ENCODE measurements at places on chromosomes 6 and 20.

- DNase-seq = no peak
Observed at GRCh38 chr6:24394780-24395437, 7.8 kb upstream of the MRS2 start.

- no peak for DNase-seq
Observed at GRCh38 chr6:4486568-4487315, 289.5 kb upstream of the CDYL start.

DNA sequence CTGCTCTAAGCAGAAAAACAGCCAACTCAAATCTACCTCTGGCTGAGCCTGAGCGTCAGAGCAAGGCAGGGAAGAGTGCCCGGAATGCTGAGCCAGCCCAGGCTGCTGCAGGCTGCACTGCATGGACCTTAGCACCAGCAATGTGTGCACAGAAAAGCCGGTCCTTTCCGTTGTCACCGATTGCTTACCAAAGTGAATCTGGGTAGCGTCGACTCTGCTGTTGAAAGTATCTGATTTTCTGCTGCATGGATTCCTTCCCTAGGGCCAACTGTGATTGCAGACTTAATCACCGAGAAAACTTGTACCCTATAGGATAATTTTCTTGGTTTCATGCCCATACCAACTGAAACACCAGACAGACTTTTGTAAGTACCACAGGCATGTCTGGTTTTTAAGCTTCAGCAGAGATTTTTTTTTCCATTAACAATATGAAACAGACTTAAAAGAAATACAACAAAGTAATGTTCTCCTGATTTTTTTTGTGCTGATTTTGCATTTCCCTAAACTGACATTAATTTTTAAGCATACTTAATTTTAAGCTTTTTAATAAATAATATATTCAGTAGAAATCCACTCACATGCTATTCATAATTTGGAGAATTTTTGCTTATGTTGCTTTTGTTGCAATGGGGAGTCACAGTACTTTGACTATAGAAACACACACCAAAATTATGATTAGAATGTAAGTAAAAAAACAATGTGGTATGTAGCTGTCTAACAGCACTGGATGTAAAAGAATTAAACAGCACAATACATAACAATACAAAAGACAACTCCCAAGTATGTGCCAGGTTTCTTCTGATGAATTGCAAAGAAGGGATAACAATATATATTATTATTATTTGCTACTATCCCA is 218.0 kb downstream of the THBS2 start:
- DNase-seq = no peak

GRCh38 chr6:139917951-139918630 is 543.6 kb upstream of the CITED2 start:
- DNase-seq = no peak

- no peak for DNase-seq
Observed at GRCh38 chr6:34527751-34528670, 28.1 kb downstream of the SPDEF start.

- no peak for DNase-seq
Observed at GRCh38 chr20:15162079-15162647, 824.8 kb upstream of the FLRT3 start.

DNA sequence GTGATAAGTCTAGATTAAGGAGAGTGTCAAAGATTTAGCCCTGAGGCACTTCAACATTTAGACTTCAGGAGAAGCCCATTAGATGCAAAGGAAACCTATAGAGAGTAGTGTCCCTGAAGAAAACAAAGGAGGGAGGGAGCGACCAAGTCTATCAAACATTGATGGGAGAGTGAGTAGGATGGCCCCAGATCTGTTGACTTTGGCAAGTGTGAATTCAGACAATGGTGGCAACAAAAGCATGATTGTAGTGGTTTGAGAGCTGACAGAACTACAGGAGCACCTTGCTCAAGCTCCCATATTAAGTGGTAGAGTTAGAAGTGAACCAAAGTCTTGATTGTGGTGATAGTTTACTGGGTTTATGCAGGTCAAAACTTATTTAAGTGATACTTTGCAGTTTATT is 979 bp upstream of the ABCF1 start:
- no peak for DNase-seq

GRCh38 chr6:155406801-155407200 is 48.8 kb downstream of the NOX3 start:
- no peak for DNase-seq

GRCh38 chr6:25652007-25652515 is at the start of gene SCGN:
TSS of gene SCGN (plus strand) at chr6:25652215. CDS start at chr6:25652404, 189 bp downstream.
- DNase-seq = no peak

DNA sequence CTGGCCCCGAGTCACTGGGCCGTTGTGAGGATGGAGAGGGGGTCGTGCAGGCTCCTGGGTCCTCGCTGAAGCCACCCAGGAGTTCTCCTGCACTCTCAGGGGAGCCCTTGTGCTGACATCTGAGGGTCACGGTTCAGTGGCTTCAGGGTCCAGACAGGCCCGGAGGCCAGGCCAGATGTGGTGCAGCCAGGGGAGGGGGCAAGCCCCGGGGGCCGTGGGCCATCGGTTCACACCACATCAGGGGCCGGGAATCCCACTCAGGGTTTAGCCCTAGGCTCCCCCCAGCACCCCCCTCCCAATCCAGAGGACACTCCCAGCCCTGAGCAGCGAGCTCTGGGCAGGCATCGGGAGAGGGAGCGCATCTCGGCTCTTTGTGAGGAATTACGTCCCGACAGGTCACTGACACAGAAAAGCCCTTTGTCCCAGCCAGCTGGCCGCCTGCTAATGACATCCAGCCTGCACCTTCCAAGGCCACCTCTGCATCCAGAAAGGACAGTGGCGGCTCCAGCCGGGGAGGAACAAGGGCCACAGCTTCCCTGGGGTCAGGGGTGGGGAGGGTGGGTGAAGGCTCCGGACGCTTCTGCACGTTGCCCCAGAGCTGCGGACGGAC is 6.4 kb upstream of the CHRNA4 start:
- no peak for DNase-seq

DNA sequence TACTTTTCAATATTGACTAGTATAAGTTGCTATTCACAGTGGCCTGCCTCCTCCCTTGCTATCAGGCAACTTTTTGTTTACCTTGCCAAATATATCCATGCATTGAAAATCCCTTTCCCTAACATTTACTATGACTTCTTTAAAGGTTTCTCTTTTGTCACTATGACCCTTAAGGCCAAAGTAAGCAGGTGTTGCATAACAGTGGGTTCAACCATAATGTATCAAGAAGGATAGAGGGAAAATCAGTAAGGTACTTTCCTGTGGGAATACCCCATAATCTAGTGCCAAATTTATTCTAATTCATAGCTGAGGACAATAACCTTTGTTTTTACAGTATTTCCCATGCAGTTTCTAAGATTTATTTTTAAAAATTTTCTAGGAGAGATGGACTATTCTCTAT is 527.6 kb downstream of the CDKAL1 start:
- DNase-seq = no peak

GRCh38 chr20:53296025-53296424 is 297.6 kb downstream of the ZNF217 start:
- no peak for DNase-seq

DNA sequence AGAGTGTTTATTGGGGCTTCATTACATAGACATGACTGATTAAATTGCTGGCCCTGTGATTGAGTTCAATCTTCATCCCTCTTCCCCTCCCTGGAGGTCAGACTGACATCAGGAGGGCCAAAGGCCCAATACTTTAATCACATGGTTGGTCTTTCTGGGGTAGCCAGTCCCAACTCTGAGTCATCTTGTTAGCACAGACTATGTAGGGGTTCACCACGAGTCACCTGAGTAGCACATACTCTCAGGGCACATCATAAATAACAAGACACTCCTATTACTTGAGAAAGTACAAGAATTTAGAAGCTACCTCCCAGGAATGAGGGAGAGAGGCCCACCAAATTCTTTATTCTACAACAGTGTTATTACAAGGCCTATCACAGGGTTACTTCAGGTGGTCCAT is 11.3 kb downstream of the GINS1 start:
- DNase-seq = no peak

GRCh38 chr20:36644706-36645095 is 1.3 kb downstream of the SLA2 start:
- no peak for DNase-seq

DNA sequence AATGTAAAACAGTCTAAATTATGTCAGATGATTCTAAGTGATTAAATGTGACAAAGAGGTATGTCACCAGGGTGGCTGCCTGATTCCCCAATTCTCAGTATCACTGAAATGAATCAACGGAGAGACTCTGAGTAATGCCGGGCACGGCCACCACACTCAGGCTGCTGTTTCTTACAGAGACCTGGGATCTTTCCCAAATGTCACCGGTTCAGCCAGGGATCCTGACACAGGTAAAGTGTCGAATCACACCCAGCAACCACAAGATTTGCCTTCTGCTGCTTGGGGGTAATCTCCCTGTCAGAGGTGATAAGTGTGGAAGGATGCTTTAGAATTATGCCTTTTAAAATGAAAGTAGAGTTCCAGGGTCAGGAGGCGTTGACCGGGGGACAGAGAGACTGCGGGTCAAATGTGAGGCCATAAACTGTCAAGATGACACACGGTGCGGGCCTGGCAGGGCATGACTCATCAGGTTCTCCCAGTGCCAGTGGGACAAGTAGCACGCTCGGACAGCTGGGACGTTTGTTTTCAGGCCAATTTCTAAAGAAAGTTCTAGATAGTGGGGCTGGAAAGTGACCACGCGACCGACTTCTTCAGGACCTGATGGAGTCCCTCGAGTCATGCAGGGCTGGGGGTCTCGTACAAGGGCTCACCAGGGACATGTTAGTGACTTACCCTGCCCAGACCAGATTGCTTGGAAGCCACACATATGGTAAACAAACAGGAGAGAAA is 48.9 kb downstream of the PRDM1 start:
- DNase-seq = no peak

DNA sequence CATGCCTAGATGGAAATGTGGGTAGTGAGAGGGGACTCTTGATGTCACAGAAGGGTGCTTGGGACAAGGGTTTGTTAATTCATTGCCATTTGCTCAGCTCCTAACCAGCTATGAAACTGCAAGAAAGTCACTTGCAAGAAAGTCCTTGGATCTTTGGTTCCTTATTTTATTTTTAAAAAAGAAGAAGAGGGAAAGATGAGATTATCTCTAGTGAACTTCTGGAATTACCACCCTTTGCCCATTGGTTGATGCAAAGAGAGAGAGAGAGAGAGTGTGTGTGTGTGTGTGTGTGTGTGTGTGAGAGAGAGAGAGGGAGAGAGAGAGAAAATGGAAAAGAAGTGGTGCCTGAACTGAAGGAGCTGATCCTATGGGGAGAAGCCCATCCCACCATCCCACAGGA is 4.6 kb upstream of the SFT2D1 start:
- DNase-seq = peak; percentile 7

DNA sequence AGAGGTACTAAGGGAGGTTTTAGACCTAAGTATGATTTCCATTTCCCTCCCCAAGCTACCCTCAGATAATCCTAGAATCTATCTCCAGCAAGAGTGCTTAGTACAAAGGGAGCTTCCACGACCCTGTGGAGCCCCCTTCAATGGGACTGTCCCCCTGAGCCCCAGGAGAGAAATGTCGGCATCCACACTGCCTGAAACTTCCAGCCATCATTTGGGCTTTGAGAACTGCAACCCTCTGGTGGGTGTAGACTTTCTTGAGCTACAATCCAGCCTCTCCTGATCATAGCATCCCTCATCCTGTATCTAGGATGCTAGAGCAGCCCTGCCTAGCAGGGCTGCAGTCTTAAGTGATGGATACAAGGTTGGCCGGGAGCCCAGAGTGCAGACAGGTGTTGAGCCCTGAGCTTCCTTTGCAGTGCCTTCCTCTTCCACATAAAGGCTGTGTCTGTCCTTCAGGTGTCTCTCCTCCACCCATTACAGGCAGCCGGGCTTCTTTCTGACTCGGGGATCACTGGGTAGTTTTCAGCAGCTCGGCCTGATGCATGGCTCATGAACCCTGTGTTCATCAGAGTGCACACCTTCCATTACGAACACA is 424.5 kb downstream of the PREX1 start:
- no peak for DNase-seq

DNA sequence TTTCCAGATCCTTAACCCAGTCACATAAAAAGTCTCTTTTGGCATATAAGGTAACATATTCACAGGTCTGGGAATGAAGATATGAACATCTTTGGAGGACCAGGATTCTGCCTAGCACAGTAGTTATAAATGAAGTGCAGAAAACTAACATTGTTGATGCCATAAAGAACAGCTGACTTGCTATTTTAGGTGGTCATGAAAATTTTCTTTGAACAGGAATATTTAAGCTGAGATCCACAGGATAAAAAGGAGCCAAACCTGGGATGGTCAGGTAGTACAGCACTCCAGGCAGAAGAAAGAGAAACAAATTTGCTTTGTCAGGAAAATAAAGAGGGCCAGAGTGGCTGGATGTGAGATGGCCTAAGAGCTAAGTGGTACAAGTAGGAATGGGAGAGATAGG is 80.0 kb downstream of the CENPW start:
- DNase-seq = no peak

- no peak for DNase-seq
Observed at GRCh38 chr6:35056952-35057351, 84.2 kb downstream of the TCP11 start.

GRCh38 chr6:97215157-97215769 is 67.8 kb downstream of the MMS22L start:
- DNase-seq = no peak

DNA sequence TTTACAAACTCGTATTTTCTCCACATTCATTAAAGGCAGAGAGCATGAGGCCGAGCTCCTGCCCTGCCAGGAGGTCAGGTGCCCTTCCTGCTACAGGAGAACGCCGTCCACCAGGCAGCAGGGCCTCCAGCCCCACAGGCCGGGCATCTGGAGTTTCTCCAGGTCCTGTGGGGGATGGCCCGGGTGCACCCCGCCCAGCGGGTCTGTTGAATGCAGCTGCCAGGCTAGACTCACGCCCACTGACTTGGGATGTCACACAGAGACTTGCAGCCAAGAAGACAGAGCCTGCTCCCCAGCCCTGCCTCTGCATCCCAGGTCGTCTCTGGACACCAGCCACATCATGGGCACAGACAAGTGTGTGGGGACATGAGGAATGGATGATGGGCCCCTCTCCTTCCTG is 376.4 kb downstream of the CDH4 start:
- no peak for DNase-seq

DNA sequence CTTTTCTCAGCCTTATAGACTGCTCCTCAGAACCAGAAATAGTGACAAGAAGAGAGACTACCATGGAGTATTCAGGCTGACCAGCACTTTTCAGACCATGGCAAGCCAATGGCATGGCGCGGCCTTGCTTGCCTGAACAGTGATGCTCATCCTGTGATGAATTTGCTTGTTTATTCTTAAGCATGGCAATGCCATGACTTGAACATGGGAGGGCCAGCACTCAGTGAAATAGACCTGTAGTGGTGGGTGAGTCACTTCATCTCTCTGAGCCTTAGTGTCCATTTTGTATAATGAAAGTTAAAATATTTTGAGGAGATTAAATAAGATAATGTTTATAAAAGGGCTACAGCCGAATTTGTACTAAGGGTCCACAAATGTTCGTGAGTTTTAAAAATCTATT is 79.1 kb downstream of the LRRC1 start:
- DNase-seq = no peak

GRCh38 chr6:48766349-48766748 is 655.4 kb upstream of the PTCHD4 start:
- DNase-seq = no peak

GRCh38 chr20:5354901-5355300 is 38.1 kb upstream of the PROKR2 start:
- DNase-seq = no peak

- no peak for DNase-seq
Observed at GRCh38 chr20:29874476-29875202, 1382.8 kb upstream of the DEFB115 start.

All from GDM1 (cell line).